ENCODE measurements at places on chromosomes 5 and 9.

- no peak for DNase-seq
Observed at GRCh38 chr5:61321669-61322068, 10.4 kb upstream of the ZSWIM6 start.

DNA sequence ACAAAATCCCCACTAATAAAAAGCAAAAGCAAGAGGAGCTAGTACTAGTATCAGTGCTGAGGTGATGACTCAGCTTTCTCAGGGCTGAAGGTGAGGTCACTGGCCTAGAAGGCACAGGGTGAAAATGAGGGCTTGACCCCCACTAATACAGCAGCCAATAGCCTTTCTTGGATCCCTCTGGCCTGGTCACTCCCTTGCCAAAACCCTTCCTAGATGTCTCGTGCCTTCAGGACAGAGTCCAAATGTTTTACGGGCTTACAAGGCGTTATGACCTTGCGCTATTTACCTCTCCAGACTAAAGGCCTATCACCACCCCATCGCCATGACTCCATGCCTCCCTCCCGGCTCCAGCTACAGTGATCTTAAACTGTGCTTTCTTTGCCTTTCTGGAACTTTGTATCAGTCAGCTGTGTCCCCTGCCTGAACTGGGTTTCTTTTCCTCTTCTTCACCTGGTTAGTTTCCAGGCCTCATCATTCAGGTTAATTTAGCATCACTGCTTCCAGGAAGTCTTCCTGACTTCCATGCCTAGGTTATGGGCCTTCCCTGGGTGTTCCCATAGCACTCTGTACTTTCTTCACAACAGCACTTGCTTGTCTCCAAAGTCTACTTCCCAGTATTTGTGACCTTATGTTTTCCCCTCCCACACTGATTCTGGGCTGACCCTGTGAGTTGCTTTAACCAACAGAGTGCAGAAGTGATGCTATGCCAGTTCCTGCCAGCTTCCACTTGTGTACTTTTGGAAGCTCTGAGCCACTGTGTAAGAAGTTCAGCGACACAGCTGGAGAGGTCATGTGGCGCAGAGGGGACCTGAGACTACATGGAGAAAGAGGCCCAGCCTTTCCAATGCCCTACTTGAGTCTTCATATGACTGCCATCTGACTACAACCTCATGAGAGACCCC, 4.2 kb upstream of the DELE1 start:
- peak; percentile 21 for DNase-seq

- DNase-seq = no peak
Observed at GRCh38 chr9:132231019-132231701, 69.3 kb downstream of the NTNG2 start.

- DNase-seq = no peak
Observed at GRCh38 chr9:84322828-84323227, 17.7 kb downstream of the SLC28A3 start.

DNA sequence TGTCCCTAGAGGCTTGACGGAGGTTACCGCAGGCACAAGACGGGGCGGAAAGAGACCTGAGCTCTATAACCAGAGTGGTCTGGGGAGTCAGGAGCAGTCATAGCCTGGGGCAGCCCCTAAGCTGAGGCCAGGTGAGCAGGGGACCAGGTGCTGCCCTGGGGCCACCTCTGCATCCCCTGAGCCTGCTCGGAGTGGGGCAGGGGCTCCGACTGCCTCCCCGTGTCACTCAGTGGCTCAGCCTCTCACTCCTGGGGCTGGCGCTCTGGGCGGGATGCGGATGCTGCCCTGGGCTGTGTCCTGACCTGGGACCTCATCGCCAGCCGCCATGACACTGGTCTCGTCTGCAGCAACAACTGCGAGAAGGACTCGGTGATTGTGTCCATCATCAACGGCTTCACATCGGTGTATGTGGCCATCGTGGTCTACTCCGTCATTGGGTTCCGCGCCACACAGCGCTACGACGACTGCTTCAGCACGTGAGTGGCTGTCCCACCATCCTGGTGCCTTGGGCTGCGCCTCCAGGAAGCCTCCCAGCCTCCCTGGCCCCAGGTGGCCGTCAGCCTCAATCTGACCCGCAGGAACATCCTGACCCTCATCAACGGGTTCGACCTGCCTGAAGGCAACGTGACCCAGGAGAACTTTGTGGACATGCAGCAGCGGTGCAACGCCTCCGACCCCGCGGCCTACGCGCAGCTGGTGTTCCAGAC, 8.8 kb upstream of the SLC6A18 start:
- no peak for DNase-seq

- no peak for DNase-seq
Observed at GRCh38 chr9:71725590-71726338, 42.5 kb downstream of the CEMIP2 start.

DNA sequence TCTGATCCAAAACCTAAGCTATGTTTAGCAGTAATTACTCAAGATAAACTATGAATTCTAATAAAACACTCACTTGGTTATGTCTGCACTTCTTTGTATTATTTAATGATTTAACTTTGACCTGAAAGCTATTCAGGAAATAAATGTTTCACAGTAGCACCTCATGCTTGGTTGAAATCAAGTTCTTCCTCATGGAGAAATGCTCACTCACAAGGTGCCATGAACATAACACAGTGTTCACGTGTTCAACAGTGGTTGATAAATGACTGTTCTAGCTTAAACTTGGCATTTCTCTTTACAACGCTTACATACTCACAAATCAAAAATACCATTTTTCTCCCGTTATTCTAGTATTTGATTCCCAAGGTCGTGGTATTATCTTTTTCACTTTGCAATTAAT, 35.8 kb downstream of the PUM3 start:
- DNase-seq = no peak

GRCh38 chr5:140324617-140325241, 21.7 kb downstream of the HBEGF start:
- no peak for DNase-seq

GRCh38 chr9:115200711-115201505, 83.0 kb upstream of the TNC start:
- no peak for DNase-seq

DNA sequence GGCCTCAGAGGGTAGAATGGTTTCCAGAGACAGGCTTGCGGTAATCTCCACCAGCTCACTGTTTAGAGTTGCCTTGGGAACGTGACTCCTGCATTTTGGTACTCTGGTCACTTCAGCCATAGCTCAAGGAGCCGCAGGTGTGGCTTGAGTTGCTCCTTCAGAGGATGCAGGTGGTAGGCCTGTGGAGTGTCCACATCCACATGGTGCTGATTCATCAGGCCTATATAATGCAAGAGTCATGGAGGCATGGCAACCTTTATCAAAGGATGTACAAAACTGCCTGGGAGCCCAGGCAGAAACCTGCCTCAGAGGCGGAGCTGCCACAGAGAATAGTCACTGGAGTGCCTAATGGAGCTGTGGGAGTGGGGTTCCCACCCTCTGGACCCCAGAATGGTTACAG, 114.2 kb downstream of the ANXA1 start:
- no peak for DNase-seq

DNA sequence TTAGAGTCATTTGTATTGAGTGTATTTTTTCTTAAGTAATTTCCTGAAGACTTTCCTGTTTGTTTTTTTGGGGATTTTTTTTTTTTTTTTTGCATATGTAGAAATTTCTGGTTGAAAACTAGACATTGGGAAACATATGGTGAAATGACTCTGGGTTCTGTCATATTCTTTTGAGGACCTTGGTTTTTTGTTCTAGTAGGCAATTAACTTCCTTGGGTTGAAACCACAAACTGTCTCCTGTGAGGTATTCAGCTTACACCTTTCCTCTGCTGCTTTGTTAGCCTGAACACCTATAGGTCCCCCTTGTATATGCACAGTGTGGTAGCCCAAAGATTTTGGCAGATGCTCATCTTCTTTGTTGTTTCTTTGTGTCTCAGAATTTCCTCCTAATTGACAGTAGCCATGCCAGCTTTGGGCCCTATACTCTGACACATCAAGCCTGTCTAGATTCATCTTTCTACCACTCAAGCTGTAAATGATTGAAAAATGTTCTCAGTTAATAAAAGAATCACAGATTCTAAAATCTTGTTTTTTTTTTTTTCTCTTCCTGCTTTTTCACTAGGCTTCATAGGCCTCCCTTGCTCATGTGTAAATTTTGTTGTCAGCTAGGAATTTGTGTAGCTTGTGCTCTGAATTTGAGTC, 140.6 kb downstream of the COMMD10 start:
- DNase-seq = no peak

GRCh38 chr5:132268769-132269551, 11.5 kb downstream of the PDLIM4 start:
- no peak for DNase-seq

GRCh38 chr5:43316421-43316820, 3.2 kb upstream of the HMGCS1 start:
- no peak for DNase-seq

DNA sequence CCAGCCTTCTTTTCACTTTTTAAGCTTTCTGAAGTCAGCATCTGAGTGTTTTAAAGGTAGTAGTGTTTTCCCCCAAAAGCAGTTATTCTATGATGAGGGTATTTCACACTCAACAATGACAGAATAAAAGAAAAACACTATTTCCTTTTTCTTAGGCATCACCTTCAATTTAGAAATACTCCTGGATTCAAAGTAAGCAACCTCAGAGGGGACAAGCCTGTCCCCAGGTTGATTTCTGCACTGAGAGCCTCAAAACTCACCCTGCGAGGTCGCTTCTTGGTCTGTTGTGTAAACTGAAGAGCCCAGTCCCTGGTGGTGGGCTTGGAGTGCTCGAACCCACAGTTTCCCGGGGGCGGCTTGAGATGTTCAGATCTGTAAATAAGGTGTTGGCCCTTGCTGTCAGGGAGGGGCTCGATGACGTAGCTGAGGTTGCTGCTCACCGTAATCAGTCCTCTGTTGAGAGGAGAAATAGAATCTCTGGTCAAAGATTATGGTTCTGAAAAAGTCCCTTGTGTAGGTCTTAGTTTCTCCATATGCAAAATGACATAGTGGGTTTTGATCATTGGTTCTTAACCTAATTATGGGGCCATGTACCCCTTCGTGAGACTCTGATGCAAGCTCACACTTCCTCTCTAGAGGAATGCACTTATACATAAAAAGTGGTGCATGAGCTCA, 55.9 kb downstream of the ADAM19 start:
- DNase-seq = no peak

DNA sequence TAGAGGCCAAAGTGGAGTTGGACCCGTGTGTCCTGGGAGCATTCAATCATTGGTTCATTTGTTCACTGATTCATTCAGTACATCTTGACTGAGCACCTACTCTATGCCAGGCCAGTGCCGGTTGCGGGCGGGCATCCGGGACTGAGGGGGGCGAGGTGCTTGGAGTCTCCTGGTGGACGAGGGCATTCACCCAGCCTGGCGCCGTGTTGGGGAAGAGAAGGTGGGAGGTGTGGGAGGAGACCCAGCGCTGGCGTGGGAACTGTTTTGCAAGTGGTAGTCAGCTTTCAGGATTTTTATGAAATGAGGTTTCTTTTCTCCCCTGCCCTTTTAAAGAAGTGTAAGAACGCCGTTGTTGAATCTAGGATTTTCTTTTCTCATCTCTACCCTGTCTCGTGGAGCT, 37.2 kb downstream of the NCS1 start:
- no peak for DNase-seq

- DNase-seq = no peak
Observed at GRCh38 chr5:150525163-150525562, 17.2 kb downstream of the NDST1 start.

DNA sequence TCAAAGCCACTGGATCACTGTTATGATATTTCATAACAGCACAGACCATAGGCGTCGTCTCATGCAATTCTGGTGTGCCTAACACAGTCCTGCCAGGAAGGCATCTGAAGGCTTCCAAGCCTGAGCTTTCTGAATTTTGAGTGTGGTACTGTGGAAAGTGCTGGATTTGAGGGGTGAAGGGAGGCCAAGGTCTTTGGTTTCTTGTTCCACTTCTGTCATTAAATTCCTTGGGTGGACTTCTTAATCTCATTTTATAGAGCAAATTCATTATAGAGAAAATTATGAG, 441.3 kb upstream of the PIK3R1 start:
- DNase-seq = no peak

Data from RKO (cell line).